ENCODE measurements at places on chromosomes 12 and 14.

GRCh38 chr14:103257211-103257962, 76.7 kb upstream of the EIF5 start:
- no peak for ATAC-seq

- no peak for ATAC-seq
These were observed 2.7 kb downstream of the ANKRD33 start for GRCh38 chr12:51890511-51891171.

DNA sequence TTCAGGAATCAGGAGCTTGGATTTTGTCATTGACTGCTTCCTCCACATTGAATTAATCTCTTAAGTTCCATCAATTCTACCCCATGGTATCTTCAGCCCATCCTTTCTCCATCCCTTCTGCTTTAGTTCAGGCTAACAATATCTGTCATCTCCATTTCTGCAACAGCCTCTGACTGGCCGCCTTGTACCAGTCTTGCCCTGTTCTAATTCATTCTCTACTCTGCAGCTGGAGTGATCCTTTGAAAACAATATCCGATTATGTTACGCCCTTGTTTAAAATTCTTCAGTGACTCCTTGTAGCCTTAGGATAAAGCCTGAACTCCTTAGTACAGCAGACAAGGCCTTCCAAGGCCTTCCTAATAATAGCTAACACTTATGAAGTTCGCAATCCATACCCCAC, 170.2 kb downstream of the ETV6 start:
- ATAC-seq: no peak

GRCh38 chr12:80979251-80979650, 41.5 kb upstream of the LIN7A start:
- no peak for ATAC-seq

DNA sequence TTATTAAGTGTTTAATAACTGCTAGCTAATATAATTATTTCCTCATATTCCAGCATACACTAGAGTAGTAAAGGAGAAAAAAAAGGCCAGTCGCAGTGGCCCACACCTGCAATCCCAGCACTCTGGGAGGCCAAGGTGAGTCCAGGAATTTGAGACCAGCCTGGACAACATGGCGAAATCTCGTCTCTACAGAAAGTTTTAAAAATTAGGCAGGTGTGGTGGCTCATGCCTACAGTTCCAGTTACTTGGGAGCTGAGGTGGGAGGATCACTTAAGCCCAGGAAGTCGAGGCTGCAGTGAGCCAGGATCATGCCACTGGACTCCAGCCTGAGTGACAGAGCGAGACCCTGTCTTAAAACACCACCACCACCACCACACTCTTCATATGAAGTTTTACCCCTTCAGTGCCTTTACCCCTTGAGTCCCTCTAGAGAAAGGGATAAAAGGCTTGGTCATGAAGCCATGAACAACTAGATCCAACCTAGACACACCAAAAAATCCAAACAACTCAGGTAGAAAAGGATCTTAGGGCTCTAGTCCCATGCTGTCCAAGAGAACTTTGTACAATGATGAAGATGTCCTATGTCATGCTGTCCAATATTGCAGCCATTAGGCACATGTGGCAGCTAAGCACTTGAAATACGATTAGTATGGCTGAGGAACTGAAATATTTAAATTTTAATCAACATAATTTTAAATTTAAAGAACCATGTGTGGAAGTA, 29.6 kb downstream of the ATXN2 start:
- ATAC-seq: no peak

DNA sequence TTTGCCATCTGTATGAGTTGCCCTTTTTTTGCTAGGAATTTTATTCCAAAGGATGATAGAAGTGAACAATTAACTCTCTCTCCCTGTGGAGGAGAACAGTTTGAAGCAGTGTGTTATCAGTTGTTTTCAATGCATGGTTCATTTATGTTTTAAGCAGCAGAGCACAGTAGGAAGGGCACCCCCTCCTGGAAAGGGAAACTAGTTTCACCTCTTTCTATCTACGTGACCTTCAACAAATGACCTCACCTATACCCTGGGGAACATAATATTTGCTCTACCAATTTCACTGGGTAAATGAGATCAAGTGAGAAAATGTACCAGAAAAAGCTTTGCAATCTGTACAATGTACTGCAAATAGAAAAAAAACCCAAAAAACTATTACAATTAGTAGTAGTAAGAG, 5.4 kb upstream of the DCP1B start:
- no peak for ATAC-seq

- no peak for ATAC-seq
These were observed 147.5 kb downstream of the CFAP54 start for GRCh38 chr12:96636895-96637294.

DNA sequence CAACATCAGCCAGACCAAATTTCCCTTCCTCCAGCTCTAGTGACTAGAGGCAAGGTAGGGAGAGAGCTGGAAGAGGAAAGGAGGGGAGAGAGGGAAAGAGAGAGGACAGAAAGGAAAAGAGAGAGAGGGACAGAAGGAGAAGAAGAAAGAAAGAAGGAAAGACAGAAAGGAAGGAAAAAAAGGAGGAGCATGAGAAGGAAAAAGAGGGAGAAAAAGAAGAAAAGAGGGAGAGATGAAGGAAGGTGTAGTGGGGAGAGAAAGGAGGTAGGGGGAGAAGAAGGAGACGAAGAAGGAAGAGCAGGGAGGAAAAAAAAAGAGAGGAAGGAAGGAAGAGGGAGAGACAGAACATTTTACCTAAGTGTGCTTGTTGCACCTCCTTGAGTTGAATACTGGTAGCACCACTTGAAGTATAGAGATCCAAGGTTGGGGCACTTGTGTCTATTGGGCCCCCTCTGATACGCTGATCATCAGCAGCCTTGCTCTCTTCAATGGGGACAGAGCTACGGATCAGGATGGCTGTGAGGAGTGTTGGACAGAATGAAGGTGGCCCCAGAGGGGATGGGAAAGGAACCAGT, 232.5 kb downstream of the SUDS3 start:
- ATAC-seq: no peak

- ATAC-seq: no peak
These were observed 2.6 kb upstream of the PLEKHG3 start for GRCh38 chr14:64701660-64702059.

GRCh38 chr14:79614448-79614847, 596.9 kb downstream of the DIO2 start:
- ATAC-seq: peak; percentile 47
